ENCODE measurements at places on chromosomes 5 and 9.

DNA sequence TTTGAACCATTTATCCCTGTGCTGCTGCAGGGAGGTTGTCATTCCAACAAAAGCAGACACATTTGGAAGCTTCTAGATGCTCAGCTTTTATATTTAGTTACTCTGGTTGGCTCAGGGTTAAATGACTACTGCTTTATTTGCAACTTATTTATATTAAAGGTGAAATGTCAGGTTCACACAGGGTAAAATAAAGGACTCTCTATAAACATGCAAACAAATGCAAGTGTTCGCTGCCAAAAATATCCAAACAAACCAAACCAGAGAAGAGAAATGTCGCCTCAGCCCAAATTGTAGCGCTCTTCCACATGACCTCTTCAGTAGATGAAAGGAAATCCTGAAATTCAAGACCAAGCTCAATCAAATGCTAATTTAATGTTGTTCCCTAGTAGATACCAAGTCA lies 57.0 kb upstream of the LIFR start:
- no peak for DNase-seq

DNA sequence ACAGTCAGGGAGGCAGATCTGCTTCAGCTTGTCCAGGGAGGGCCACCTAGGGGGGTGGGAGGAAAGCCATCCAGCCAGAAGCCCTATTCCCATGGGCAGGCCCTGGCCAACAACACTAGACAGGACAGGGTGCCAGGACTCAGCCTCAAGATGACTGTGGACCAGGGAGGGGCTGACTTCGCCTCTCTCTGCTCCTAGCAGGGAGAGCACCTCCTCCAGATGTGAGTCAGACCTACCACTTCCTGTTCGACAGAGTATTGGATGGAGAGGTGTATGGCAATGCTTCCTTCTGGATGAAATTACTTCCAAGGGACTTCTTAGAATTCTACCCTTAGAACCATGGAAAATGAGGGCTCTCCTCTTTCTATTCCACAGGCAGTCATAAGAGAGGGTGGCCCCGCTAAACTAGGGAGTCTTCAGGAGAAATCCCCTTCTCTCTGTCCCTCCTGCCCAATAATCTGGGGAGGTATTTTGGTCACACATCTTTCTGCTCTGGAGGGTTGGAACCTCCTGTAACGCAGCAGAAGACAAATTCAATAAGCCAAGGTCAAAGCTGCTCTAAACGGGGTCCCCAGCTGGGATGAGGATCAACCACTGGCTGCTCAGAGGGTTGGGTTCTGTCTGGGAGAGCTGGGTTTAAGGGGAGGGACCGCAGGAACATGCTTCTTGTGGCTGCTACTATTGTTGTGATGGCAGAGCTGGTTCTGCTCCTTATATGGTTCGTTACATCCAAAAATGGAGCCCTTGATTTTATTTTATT lies 23.2 kb upstream of the RCL1 start:
- peak; percentile 85 for DNase-seq

- no peak for DNase-seq
Observed at GRCh38 chr9:77511525-77511924, 136.6 kb downstream of the GNA14 start.

- no peak for DNase-seq
Observed at GRCh38 chr5:546376-546908, 22.2 kb upstream of the SLC9A3 start.

DNA sequence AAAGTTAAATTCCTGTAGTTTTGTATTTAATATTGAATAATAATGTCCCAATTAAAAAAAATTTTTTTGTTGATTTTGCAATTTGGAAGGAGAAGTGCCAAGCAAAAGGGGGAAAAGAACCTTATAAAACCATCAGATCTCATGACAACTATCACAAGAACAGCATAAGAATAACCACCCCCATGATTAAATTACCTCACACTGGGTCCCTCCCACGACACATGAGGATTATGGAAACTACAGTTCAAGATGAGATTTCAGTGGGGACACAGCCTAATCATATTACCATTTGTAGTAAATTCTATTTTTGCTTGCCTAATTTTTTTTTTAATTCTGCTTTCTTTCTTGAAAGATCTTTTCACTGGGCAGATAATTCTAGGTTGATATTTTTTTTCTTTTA lies 33.4 kb upstream of the FCHO2 start:
- no peak for DNase-seq

GRCh38 chr9:123928533-123929176 lies 1.3 kb downstream of the DENND1A start:
- no peak for DNase-seq

GRCh38 chr5:78288246-78288645 lies 6.3 kb downstream of the AP3B1 start:
- no peak for DNase-seq

- no peak for DNase-seq
Observed at GRCh38 chr9:134770972-134771971, 109.3 kb upstream of the FCN2 start.

GRCh38 chr5:30042677-30043076 lies 1150.8 kb upstream of the CDH6 start:
- DNase-seq: no peak

GRCh38 chr5:96121364-96121763 lies 159.7 kb upstream of the ELL2 start:
- DNase-seq: no peak

DNA sequence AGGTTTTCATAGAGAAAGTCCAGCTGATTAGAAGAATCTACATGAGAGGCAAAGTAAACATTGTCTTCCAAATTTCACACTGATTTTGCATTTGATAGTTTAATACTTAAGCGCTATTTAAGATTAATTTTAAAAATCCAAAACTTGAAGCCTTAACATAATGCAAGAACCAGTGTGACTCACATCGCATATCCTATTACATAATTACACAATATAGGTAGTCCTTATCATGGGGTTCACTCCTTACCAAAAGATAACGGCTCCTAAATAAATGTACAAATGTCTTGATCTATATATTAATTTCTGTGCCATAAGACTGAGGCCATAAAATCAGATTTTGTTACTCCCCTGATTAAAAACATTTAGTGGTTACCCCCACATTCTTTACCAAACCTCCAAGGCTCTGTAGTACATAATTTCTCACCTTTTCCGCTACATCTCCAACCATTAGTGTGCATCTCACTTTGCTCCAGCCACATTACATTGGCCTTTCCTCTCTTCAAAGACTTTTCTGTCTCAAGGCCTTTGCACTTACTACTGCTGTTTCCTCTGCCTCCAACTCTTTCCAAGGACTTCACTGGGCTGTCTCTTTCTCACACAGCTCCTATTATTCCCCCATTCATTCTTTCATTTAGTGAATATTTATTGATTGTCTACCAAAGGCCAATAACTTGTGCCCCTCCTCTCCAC lies 1.0 kb downstream of the RIOK2 start:
- no peak for DNase-seq

DNA sequence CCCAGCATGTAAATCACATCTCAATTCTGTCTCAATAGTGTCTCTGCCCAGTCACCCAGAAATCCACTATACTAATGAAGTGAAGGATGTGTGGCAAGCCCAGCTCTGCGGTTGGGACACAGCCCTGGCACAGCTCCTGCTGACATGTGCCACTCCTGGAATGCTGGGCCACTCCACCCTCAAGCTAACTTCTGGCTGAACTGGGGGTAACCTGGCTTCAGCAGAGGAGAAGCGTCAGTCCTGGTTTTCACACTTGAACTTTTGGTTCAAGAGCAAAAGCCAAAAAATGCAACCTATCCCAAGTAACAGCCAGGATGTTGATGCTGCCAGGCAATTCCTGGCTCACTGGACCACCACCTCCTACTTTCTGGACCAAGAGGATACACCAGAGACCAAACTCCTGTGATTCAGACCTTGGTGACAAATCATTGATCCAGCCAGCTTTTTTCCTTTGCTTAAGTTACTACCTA lies 86.4 kb downstream of the ARRDC3 start:
- no peak for DNase-seq

- no peak for DNase-seq
Observed at GRCh38 chr5:145906401-145906800, 30.0 kb upstream of the SH3RF2 start.

GRCh38 chr9:134344068-134344799 lies 18.0 kb downstream of the RXRA start:
- DNase-seq: no peak

DNA sequence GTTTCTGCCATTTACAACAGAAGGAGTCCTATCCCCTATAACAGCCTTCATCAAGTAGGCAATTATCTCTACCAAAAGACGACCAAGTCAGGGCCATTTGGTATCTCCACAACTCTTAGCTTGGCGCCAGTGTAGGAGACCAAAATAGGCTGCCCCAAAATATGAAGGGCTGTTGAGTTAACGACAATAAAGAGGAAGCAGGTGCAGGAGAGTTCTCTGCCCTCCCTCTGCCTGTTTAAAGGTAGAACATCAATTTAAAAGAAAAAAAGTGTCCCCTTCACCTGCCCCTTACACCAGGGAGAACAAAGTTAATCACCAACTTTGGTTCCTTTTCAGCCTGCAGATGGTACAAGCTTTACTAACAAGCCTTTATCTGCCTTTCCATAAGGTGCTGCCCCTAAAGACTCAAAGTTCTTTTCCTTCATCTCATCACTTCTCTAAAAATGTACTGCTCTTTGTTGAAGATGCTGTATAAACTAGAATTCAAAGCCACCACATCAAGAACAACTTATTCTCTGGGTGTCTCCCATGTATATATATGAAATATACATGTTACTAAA lies 33.3 kb downstream of the PPP1R2B start:
- DNase-seq: no peak

DNA sequence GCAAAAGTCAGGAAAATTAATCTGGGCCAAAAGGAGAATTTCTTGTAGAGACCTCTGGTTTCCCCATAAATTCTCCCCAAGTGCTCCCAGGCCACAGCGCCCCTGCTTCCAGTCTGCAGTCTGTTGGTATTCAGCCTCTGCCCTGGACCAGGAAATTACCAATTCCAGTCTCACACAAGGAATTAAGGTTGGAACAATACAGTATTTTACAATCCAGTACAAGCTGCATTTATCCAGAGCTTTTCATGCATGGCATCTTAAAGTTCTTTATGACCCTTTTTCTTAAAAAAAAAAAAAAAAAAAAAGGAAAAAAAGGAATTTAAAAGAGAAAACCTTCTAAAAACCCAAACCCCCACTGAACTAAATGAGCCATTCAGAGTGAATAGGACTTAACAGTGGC lies 139.6 kb upstream of the RANBP3L start:
- DNase-seq: no peak

DNA sequence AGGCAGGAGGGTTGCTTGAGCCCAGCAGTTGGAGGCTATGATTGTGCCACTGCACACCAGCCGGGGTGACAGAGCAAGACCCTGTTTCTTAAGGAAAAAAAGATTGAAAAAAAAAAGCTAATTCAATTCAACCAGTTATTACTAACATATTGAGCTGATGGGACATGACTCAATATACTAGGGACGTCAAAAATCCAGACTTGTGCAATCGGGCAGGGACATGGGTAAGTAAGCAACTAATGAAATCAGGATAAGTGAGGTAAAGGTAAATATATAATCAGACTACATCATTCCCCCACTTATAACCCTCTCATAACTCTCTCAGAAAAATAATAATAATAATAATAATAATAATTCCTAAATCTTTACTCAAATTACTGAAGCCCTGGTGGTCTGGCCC lies 975 bp upstream of the HAVCR1 start:
- DNase-seq: no peak

DNA sequence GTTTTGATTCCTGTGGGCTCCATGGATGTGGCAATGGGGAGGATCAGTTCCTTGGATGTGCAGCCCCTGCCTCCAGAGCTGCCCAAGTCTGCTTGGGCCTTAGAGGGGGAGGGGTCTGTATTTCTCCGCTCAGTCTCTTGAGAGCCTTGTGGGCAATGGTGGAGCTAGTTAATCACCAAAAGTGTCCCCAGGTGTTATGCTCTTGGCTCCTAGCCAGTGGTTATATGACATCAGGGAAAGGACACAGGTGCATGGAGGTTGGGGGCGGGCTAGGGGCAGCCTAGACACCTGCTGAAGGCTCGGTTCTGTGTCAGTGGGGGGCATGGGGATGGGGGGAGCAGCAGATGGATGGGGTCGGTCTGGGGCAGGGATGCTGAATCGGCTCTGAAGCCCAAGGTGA lies 12.4 kb upstream of the ARAP3 start:
- no peak for DNase-seq

GRCh38 chr9:78005231-78006002 lies 26.2 kb downstream of the GNAQ start:
- no peak for DNase-seq

GRCh38 chr9:93149361-93149760 lies 15.3 kb upstream of the NINJ1 start:
- DNase-seq: no peak

GRCh38 chr5:31847354-31847753 lies 208.4 kb downstream of the PDZD2 start:
- no peak for DNase-seq
